Activated naive CD8-positive, alpha-beta T cell treated with anti-CD3 and anti-CD28 coated beads, Interleukin-2, amount 50 U/mL, for 16 hours (primary cell): ENCODE measurements at places on chromosomes 2 and 18.

DNA sequence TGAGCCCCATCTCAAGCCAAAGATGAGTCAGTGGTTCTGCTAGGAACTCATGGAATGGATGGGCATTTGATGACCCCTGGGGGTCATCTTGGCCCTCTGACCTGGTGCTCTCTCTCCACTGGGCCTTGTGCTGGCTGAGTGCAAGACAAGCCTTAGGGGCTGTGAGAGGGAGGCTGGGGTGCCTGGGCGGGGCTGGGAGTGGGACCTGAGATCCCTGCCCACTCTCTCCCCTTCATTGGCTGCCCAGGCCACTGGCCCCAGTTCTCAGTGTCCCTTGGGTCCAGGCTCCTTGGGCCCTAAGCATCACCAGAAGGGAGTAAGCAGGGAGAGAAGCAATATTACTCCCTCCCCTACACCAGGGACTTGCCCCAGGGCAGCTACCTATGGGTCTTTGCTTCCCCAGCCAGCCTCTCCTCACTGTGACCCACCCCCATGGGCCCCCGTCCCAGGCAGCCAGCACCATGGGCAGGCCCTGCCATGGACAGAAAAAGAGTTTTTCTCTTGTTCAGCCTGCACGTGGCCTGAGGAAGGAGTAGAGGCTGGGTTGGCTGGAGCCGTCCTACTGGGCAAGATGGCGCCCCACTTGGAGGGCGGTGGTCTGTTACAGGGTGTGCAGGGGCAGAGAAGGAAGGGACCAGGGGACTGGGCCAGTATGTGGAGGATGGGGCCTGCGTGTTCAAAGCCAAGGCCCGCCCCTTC, 33.6 kb downstream of the ATOH8 start:
- no peak for DNase-seq

- no peak for DNase-seq
Measured at GRCh38 chr2:75064691-75065396, 106.4 kb downstream of the POLE4 start.

DNA sequence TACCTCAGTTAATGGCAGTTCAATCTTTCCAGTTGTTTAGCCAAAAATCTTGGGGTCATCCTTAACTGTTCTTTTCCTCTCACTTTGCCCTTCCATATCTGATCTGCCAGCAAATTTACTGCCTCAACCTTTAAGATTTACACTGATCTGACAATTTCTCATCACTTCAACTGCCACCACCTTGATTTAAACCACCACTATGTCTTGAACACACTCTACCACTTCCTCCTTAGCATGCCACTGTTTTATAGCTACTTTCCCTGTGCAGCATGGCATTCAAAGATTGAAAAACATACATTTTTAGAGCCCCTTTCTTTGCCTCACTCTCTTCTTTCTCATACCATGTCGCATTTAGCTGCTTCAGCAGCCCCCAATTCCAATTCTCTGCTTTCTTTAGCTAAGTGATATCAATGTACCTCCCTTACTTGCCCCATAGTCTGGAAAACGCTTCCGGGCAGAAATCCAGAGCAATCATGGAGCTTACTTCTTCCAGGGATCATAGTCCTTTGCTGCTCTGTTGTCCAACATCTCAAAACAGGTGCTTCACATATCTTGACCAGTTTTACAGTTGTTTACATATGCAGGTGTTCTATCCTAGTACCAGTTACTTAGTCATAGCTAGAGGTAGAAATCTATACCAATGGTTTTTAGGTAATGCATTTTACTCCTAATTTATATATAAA, 10.9 kb downstream of the PGAP1 start:
- no peak for DNase-seq

GRCh38 chr18:7958081-7958896, 391.2 kb downstream of the PTPRM start:
- no peak for DNase-seq

- no peak for DNase-seq
Measured at GRCh38 chr2:169478745-169479256, 493 bp upstream of the BBS5 start.

- DNase-seq = no peak
Measured at GRCh38 chr2:183678908-183679307, 554.7 kb downstream of the NUP35 start.

- DNase-seq = no peak
Measured at GRCh38 chr2:71073475-71073874, 5.0 kb downstream of the NAGK start.

DNA sequence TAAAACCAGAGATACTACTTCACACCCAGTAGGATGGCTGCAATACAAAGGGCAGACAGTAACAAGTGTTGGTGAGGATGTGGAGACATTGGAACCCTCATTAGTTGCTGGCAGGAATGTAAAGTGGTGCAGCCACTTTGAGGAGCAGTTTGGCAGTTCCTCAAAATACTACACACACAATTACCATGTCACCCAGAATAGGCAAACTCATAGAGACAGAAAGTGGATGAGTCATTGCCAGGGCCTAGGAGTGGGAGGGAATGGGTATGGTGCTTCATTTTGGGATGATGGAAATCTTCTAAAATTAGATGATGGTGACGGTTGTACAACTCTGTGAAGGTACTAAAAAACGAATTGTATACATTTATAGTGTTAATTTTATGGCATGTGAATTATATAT, 54.8 kb downstream of the ATP9B start:
- DNase-seq = no peak

DNA sequence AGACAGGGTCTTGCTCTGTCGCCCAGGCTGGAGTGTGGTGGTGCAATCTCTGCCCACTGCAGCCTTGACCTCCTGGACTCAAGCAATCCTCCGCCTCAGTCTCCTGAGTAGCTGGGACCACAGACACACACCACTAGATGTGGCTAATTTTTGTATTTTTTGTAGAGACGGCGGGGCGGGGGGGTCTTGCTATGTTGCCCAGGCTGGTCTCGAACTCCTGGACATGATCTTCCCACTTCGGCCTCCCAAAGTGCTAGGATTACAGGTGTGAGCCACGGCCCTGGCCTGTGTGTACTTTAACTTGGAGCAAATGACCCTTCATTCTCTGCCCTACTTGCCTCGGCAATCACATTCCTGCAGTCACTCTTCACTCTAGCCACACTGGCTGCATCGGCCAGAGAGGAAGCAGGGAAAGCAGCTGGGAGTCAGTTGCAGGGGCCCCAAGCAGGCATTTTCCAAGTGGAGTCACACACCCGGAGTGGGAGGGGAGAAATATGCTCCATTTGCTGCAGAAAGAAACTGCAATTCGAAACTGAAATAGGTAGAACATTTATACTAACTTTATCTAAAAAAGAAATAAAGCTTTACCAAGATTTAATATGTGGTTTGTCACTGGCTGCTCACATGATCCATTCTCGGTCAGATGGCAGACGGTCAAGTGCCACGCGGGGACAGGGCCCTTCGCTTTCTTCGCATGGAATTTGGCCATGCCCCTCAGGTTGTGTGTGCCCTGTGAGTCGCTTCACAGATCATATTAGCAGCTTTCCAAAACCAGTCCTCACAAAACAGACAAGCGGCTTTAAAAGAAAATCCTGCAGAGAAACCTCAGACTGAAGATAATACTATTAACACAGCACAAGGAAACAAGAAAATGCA, 37.1 kb downstream of the FAM161A start:
- no peak for DNase-seq

DNA sequence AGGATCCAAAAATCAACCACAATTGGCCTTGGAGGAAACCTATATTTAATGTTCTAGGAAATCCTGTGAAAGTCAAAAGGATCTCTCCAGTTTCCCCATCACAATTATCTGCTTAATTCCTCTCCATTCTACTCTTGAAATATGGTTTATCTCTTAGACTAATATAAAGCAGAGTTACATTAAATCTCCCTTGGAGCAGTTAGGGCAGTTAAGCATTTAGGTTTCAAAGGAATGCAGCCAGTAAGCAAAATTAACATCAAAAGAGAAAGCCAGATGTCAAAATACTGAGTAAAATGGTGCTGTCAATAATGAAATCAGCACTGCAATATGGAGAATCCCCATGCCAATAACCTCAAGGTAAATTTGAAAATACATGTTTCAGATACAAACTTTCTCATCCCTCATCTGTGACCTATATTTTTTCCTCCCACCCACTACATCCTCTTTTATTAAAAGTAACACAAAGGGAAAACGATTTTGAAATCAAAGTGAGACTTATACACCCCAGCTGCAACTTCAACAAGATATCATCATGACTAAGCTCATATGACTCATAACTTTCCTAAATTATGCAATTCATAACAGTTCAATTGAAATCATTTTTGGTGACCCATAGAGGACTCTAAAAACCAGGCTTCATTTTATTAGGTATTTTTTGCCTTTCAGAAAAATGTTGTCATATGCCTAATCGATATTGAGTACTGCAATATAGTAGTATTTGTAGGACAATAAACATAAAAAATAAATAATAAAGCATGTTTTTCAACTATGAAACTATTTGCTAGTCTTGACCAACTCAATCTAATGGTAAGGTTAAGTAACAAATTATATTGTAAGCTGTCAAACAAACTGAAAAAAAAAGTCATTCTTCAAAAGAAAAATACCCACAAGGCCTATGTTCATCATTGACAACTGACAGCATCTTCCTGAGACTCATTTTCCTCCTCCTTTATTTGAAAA, 3.1 kb downstream of the ADAM17 start:
- DNase-seq = no peak

DNA sequence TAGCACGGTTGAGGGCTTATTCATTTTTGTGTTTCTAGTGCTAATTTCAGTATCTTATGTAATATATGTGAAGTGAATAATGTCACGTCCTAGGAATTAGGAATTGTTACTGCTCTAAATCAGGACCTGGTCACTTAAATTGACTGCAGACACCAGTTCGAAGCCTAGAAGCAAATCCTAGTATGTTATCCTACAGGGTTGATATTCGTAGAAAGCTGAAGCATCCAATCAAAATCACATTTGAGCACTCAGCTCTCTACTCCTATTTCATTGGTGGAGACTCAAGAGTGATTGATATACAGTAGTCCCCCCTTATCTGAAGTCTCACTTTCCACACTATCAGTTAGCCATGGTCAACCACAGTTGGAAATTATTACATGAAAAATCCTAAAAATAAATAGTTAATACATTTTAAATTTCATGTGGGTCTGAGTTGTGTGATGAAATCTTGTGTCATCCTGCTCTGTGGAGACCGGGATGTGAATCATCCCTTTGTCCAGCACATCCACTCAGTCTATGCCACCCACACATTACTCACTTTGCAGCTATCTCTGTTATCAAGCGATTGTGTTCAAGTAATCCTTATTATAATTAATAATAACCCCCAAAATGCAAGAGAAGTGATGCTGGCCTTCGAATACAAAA, 35.2 kb upstream of the SCN9A start:
- DNase-seq = no peak

DNA sequence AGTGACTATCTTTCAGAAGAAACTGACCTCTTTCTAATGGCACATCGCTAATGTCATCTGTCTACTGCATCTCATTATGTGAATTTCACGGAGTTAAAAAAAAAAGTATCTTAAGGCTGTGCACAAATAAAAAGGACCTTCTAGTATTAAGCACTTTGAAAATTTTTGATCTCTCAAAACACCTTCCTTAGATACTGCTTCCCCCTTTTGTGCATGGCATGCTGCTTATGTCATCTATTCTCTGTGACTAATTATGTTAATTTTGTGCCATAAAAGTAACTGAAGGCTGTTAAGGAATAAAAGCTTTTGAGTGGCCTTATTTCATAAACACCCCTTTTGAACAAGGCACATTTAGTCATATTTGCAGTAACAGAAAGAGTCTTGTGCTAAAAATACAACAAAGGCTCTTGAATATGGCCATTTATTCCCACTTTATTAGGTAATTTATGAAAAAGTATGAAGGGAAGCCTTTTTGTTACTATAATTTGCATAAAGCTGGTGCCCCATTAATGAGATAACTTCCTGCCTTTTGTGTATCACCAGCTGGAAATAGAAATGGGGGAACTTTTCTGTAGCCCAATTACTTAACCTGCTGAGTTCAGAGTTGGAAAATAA, 1412.0 kb upstream of the ZEB2 start:
- DNase-seq = no peak

DNA sequence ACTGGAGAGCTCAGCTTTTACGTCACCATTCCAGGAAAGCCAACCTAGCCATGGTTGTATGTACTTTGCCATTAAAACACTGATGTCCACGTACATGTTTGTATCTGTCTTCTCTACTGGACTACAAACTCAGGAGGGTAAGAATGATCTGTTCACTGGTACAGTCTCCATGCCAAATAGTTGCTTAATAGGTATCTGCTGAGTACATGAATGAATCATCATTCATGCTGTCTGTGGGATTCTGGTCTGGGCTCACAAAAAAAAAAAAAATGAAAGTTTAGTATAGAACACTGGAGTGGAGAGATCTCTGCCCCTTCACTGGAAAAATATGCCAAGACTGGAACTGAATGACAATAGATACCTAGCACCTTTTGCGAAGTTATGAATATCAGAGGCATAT, 102.6 kb upstream of the ITGA4 start:
- DNase-seq = no peak

DNA sequence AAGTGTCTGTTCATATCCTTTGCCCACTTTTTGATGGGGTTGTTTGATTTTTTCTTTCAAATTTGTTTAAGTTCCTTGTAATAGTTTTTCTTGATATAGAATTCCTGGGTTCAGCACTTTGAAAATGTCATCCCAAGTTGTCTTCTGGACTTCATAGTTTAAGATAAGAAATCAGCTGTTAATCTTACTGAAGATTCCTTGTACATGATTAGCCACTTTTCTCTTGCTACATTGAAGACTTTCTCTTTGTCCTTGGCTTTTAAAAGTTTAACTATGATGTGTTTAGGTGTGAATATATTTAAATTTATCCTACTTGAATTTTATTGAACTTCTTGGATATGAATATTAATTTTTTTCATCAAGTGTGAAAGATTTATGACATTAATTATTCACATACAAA, 387.2 kb upstream of the CWC22 start:
- DNase-seq = no peak

DNA sequence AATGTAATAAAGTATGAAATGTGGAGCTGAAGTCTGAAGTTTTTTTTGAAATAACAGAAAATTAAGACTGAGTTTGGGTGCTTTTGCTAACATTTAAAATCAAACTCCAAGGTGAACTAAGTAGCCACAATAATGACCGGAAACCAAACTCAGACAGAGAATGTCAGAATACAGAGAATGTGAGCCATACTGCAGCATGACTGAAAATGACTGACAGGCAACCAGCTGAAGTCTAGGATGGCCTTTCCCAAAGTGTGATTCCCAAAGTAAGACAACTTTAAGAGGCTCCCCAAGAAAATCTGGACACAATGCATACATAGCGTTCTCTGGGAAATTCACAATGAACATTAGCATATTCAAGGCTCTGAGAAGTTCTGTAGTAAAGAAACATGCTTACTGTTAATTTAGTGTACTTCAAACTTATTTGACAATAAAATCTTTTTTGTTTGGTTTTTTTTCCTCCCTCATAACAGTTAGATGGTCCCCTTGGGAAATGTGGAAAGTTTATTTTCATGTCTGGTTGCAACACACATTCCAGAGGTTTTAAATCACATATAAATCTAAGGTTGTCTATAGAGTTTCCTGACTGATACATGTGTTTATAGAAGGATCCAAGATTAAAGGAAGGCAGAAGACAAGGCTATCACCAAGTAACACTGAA, 28.6 kb downstream of the PLA2R1 start:
- DNase-seq = no peak

- DNase-seq = no peak
Measured at GRCh38 chr18:49854681-49855080, 41.3 kb upstream of the ACAA2 start.

GRCh38 chr2:47189635-47190034, 34.5 kb upstream of the STPG4 start:
- no peak for DNase-seq

- no peak for DNase-seq
Measured at GRCh38 chr2:41967476-41968181, 80.2 kb upstream of the PKDCC start.
